ENCODE measurements at places on chromosomes 6 and 20. TPM values are rescaled to one million over a fixed set of nuclear protein-coding genes. Genes with fewer than 3 reads are reported as not detected.

Gene LRRC73
- total RNA-seq, result 0.09 TPM

Gene CRYBG1
- 62.7 TPM for total RNA-seq

Gene LEMD2
- 80.3 TPM for total RNA-seq

DNA sequence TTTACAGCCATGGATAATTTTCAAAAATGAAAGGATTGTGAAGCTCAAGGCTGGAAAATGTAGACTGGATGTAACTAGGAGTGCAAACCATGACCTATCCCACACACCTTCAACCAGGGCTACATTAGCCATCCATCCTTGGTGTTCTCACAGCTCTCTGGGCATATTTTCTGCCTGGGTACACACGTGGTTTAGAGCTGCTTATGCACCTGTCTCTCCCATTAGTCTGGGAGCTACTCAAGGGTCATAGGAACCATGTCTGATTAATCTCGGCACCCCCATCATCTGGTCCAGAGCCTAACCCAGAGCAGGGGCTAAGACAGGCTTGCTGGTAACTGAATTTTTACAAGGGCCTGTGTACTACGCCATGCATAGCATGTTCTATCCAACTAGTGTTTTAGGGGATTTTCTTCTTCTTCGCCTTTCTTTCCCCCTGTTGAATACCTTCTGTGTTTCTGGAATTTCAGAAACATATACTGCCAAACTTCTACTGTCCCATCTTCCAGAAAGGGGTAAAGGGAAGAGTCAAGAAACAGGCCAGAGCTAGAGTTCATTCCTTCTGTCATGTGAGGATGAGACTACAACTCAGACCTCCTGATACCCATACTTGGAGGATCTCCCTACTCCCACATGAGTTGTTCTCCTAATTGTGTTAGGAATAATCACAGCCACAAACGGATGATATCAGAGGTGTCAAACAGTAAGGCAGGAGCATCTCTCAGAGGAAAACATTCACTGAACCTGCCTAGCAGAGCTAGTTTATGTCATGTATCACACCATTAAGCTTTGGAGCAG lies 25.4 kb upstream of the FAM83C start:
- no peaks in the 10 kb centered on the region for H3K27me3 ChIP-seq
- H3K36me3 ChIP-seq, result peaks cover 11% of the 10 kb centered on the region
- H3K4me3 ChIP-seq, result no peak overlapping the region
- peaks cover 47% of the 10 kb centered on the region for H3K4me1 ChIP-seq
- no peak overlapping the region for H3K27ac ChIP-seq
- no peak for DNase-seq

DNA sequence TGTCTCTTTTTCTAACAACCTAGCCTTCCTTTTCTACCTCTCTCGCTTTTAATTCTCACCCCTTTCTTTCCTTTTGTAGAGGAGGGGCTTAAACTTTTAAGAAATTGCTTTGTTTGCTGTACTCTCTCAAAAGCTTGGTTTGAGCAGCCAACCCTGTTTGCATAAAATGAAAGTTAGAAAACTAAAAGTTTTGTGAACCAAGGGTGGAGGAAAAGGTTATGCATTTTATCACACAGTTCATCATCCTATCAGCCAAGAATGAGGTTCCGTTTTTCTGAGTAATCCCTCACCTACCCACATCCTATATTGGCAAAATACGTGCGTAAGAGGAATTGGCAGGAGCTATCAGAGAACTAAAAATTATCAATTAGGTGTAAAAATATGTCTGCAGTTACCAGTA lies 42.8 kb upstream of the LOC128125822 start:
- peaks cover 36% of the 10 kb centered on the region for H3K4me1 ChIP-seq
- peak overlapping the region; percentile 97 for H3K27ac ChIP-seq
- peak overlapping the region; percentile 61 for H3K4me3 ChIP-seq
- peaks cover 2% of the 10 kb centered on the region for H3K27me3 ChIP-seq
- no peak for DNase-seq

GRCh38 chr6:144123836-144124235 lies 26.5 kb upstream of the STX11 start:
- no peak for DNase-seq
- no peak overlapping the region for H3K4me3 ChIP-seq
- H3K27ac ChIP-seq, result no peak overlapping the region
- H3K27me3 ChIP-seq, result peaks cover 13% of the 10 kb centered on the region
- no peaks in the 10 kb centered on the region for H3K4me1 ChIP-seq
- H3K36me3 ChIP-seq, result peaks cover 2% of the 10 kb centered on the region

DNA sequence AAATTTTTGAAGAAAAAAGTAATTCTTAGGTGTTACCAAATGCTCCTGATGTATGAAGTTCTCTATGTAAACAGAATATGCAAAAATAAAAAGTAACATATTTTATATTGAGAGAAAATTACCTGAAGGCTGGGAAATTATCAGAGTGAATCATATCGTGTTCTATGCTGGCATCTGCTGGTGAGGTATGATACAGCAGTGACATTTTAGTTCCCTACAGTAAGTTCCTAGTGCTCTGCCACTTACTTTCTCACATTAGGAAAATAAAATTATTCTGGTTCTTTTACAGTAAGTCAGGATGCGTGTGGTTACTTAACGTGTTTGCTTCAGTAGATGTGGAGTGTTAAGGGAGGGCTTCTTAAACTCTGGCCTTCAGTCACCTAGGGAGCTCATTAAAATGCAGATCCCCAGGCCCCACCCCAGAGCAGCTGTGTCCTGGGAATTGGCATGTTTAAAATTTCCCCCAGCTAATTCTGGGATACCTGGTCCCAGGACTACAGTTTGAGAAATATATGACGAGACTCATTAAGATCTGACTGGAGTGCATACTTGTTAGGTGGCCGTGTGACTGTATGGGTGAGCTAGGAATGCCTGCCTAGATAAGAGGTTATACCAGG lies 3.2 kb downstream of the ACTR5 start:
- H3K27ac ChIP-seq, result no peak overlapping the region
- no peak for DNase-seq
- peaks cover 6% of the 10 kb centered on the region for H3K36me3 ChIP-seq
- H3K4me3 ChIP-seq, result no peak overlapping the region
- H3K27me3 ChIP-seq, result no peaks in the 10 kb centered on the region

GRCh38 chr20:4383961-4384360 lies 337.7 kb upstream of the PRND start:
- H3K4me3 ChIP-seq, result no peak overlapping the region
- H3K27me3 ChIP-seq, result peaks cover 54% of the 10 kb centered on the region
- H3K36me3 ChIP-seq, result no peaks in the 10 kb centered on the region
- no peak overlapping the region for H3K27ac ChIP-seq

GRCh38 chr20:12053353-12053752 lies 135.7 kb downstream of the BTBD3 start:
- H3K4me3 ChIP-seq, result no peak overlapping the region
- no peak overlapping the region for H3K27ac ChIP-seq
- H3K4me1 ChIP-seq, result no peaks in the 10 kb centered on the region
- no peaks in the 10 kb centered on the region for H3K36me3 ChIP-seq

GRCh38 chr6:52640170-52640569 lies 30.7 kb upstream of the TMEM14A start:
- H3K4me1 ChIP-seq, result peaks cover 15% of the 10 kb centered on the region
- H3K27me3 ChIP-seq, result peaks cover 12% of the 10 kb centered on the region
- H3K27ac ChIP-seq, result no peak overlapping the region
- H3K4me3 ChIP-seq, result no peak overlapping the region

- H3K4me1 ChIP-seq, result peaks cover 14% of the 10 kb centered on the region
- DNase-seq, result no peak
- no peaks in the 10 kb centered on the region for H3K27me3 ChIP-seq
- peaks cover 29% of the 10 kb centered on the region for H3K36me3 ChIP-seq
Measured at GRCh38 chr6:130526466-130526865, 160.6 kb downstream of the TMEM200A start.

DNA sequence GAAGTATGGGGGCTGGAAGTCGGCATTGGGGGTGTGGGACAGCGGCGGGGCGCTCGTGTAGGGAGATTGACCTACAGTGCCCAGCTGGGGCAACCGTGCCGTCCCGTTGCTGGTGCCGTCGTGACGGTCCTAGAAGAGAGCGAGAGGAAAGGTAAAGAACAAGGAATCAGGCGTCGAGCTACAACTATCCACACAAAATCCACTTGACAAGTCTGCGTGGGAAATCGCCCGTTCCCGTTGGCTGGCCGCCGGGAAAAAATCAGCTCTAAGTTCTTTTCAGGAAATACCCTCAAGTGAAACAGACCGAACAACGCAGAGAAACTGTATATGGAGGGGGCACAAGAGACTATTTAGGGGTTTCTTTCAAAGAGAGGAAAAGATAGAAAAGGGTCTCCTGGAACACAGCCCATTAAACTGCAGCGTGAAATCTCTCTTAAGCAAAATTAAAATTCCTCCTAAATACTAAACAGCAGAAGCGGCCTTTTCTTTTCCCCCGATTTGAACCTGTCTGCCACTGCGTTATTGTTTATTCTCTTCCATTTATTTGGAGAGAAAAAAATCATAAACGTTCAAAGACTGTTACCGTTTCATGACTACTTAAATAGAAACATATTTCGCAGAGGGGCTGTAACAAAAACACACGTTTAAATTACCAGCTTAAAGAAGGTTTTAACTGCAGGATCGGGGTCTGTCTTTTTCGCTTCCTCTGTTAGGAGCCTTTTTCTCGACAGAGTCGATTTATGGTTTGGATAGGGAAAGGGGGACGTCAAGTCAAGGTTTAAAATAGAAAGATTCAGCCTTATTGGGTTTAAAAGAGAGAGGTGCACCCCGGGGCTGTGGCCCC lies 4.4 kb downstream of the TFAP2A start:
- H3K27ac ChIP-seq, result no peak overlapping the region
- peak overlapping the region; percentile 42 for H3K4me3 ChIP-seq
- H3K27me3 ChIP-seq, result peaks cover 94% of the 10 kb centered on the region
- no peak for DNase-seq
- peaks cover 22% of the 10 kb centered on the region for H3K4me1 ChIP-seq

Data from activated CD8-positive, alpha-beta memory T cell treated with anti-CD3 and anti-CD28 coated beads, Interleukin-2, amount 10 ng/mL, durations not matched to agents 7 days and 5 days (primary cell).